HFF-Myc (cell line): ENCODE measurements at places on chromosomes 2 and 18.
A peak's percentile ranks its signal among the peaks of the same experiment; 100 is the strongest.

GRCh38 chr2:127891811-127892210 lies 6.1 kb upstream of the AMMECR1L start:
- DNase-seq = no peak

- DNase-seq = no peak
These were observed 28.2 kb downstream of the CCDC102B start for GRCh38 chr18:68826121-68826520.

- DNase-seq = no peak
These were observed 61.7 kb downstream of the KCMF1 start for GRCh38 chr2:85032621-85033020.

DNA sequence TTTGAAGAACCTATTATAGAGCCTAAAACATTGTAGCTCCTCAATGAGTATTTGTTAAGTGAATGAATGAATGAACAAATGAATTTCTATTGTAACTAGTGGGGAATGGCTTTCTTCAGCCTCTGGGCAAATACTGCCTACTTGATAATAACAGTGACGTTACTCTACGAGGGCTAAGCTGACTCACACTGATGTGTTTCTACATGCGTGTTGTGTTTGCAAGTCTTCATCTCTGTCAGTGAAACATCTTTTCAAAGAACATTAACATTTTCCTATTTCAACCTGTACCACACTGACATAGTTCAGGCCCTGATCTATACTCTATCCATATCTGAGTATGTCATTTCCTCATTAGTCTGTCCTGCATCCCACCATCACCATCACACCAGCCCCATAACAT lies 319.9 kb upstream of the ACVR2A start:
- no peak for DNase-seq

- peak; percentile 93 for DNase-seq
These were observed 109.0 kb upstream of the SLC35G4 start for GRCh38 chr18:11500153-11501122.

- no peak for DNase-seq
These were observed 134.4 kb upstream of the SLC1A4 start for GRCh38 chr2:64854773-64855237.

GRCh38 chr18:22411446-22411845 lies 6.3 kb downstream of the CTAGE1 start:
- DNase-seq = no peak

GRCh38 chr2:98913916-98914712 lies 21.9 kb downstream of the CRACDL start:
- DNase-seq = no peak

DNA sequence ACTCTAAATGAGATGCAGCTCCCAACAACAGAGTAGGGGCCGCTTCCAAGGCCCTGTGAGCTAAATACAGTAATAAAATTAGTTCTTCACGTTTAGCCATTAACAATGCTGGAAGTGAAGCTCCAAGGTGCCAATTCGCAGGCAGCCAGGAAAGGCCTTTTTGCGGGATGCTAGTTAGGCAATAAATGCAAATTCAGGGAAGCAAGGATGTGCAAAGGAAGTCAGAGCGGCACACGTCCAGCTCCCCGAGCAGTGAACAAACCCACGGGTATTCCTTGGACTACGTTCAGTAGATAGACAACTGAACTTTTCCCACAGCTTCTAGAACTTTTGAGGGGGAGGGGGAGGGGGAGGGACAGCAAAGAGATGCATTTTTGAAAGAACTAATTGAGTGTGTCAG lies 6.9 kb downstream of the ZNF516 start:
- no peak for DNase-seq

DNA sequence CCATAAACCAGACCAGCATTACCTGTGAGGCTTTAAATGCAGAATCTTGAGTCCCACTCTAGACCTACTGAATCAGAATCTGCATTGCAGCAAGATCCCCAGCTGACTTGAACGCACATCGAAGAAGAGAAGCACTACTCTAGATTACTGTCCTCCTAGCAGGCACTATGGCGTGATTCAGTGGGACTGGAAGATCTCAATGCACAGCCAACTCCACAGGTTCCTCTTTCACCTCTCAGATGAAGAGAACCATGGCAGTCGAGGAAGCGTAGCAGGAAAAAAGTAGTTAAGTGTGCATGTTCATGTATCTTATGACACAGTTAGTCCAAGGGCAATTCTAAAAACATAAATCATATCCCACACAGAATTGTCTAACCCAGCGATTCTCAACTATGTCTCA lies 97.4 kb downstream of the STK39 start:
- no peak for DNase-seq

DNA sequence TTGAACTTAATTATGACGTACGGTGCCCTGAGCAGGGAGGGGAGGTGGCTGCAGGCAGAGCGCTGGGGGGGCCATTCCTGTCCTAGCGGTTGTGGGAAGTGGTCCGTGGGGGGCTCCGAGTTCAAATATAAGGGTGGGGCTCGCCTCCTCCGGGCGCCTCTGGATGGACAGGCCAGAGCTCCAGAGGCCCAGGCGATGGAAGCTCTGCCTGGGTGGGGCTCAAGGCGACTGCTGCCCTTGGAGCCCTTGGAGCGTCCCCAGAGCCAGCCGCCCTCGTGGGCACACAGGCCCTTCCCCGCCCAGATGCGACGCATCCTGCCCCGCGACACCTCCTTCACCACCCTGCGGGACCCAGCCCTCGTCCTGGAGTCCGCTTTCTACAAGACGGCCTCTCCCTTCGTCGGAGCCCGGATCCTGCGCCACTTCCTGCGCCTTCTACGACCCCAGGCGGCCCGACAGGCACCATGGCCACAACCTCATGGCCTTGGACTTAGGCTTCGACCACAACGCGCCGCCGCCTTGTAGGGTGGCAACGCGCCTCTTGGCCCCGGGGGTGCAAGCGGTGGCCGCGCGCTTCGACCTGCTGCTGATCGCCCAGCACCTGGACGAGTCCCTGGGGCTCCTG lies 10.5 kb downstream of the AQP12B start:
- no peak for DNase-seq

DNA sequence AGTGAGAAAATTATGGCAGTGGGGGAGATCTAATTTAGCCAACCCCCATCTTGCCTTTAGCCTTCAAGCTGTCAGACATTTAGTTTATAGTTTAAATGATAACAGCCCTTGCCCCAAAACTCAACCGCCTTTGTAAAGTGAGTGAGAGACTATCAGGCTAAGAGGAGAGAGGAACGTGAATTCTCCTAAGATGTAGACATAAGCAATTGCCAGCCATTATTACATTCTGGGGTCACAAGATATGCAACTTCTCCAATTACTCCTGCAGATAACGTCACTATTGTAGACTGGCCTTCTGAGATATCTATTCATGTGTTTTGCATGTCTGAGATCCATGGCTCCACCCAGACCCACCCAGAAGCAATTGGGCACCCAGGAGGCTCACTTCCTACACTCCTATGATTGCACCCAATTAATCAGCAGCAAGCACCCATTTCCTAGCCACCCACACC lies 307.3 kb downstream of the NBAS start:
- no peak for DNase-seq

- DNase-seq = no peak
These were observed 196.8 kb downstream of the SLC8A1 start for GRCh38 chr2:40255103-40255502.
